ENCODE measurements at places on chromosomes 11 and 22.

GRCh38 chr22:37461961-37462360, 24.2 kb downstream of the MFNG start:
- DNase-seq, result no peak

DNA sequence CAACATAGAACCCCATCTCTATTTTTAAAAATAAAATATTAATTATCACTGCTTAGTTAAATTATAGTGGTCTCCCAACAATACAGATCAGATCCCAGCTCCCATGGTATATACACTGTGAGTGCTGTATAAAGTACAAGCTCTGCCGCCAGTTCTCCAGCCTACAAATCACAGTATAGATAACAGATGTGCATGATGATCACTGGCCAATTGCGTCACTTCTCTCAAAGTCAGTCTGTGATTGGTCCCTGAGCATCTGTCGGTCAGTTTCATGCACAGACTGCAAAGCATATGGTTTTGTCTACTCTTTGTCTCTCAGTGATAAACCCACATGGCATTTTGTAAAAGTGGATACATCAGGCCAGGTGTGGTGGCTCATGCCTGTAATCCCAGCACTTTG, 15.7 kb downstream of the PPARA start:
- DNase-seq, result no peak

DNA sequence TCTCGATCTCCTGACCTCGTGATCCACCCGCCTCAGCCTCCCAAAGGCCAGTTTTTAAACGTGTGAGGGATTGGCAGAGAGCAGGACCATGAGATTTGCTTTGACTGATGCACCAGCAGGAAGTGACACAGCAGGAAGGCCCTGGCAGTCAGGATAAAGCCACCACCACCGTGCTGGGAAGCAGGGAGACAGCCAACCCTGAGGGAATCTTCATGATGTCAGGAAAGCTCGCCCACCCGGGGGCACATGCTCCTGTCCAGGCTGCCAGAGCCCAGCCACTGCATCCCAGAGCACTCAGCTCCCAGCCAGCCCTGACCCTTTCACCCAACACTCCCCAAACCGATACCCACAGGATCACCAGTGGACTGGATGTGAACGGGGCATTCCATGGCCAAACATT, 6.1 kb downstream of the TUBGCP6 start:
- no peak for DNase-seq

GRCh38 chr11:68008381-68009337, 1.5 kb upstream of the ALDH3B1 start:
- no peak for DNase-seq

DNA sequence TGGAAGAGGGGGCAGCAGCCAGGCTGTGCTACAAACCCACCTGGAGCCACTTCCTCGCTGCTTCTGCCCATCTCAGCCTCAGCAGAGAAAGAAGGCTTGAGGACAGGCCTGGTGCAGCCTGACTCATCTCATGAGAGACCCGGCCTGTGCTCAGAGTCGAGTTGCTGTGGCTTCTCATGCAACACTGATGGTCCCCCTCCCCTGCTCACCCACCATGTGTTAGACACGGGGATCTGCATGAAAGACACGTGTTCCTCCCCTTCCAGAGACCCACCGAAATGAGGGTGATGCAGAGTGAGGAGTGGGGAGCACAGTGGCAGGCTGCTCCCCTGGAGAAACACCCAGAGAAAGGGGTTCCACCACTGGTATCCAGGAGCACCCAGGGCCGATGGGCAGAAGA, 15.0 kb downstream of the RTN4R start:
- no peak for DNase-seq

DNA sequence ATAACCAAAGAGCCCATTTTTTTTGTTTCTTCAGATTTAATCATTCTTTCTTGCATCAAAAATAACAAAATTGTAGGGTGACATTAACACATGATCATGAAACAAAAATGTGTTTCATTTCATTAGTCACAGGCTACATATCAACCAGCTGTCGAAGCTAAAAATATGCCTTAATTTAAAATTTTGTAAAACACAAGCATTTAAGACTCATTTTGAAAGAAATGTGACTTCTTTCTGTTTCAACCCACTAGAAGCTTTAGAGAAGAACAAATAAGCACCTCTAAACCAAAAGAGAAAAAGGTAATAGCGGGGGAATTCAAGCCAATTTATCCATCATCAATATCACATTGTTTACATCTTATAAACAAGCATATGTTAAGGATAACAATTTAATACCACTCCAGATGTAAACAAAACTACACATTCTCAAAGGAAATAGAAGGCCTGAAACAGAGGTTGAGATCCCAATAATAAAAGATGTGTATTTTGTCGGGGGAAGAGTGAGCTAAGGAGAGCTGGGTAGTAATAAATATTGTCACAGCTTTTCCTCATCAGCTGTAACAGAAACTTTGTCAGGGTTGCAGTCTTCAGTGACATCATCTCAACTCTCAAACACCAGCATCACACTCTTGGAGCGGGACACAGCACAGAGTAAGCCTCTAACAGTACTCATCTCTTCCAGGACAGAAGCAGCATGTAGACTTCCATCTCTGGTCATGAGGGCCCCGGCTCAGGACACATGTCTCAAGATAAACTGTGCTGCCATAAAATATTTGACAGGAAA, 42.0 kb downstream of the ALG9 start:
- no peak for DNase-seq

DNA sequence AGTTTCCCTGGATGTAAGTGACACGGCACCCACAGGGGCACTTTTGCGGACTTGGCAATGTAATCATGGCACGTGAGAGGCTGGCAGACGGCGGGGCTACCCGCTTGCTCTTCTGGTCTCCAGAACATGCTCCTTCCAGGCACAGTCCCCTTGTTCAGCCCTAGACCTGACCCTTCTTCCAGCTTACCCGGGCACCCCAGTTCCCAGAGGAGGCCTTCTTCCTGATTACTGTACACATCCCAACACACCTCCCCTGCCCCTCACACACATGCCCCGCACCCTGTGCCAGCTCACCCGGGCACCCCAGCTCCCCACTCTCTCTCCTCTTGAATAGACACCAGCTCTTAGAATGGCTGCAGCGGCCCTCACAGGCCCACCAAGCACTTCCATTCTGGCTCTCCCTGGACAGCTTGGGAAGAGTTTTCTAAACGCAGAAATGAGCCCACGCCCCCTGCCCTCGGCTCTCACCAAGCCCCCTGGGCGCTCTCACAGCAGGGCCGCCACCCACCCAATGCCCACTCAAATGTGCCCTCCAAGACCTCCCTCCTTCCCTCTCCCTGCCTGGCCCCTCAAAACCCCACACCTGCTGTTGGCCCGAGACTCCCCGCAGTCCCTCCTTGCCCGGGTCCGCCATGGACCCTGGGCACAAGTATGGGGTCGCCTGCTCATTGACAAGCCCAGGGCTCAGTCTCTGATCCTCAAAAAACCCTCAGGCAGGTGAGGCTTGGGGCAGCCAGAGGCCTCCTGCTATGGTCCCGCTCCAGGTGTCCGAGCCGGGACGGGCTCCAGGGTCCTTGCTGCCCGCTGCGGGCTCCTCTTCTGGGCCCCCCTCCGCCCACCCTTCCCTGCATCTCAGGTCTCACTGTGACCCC, 88.5 kb downstream of the WNT7B start:
- no peak for DNase-seq

GRCh38 chr11:45410391-45411227, 124.5 kb upstream of the SYT13 start:
- DNase-seq, result no peak

DNA sequence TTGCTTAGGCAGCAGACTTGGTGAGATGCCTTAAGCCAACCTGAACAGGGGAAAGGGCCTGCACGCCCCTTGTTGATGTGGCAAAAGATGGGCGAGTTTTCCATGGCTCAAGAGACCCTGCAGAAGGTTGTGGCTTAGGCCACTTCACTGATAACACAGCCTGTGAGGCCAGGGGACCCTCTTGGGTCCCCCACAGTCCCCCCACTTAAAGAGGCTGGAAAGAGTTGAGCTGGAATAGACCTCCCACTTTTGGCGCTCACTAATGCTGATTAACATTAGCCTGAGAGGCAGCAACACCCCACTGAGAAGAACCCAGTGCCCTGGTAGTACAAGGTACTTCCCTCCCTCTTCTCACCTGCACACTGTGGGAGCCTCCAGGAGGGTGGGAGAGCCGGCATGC, 107.5 kb downstream of the TRIM29 start:
- no peak for DNase-seq

- no peak for DNase-seq
These were observed 34.2 kb downstream of the LRRC10B start for GRCh38 chr11:61542705-61543104.

DNA sequence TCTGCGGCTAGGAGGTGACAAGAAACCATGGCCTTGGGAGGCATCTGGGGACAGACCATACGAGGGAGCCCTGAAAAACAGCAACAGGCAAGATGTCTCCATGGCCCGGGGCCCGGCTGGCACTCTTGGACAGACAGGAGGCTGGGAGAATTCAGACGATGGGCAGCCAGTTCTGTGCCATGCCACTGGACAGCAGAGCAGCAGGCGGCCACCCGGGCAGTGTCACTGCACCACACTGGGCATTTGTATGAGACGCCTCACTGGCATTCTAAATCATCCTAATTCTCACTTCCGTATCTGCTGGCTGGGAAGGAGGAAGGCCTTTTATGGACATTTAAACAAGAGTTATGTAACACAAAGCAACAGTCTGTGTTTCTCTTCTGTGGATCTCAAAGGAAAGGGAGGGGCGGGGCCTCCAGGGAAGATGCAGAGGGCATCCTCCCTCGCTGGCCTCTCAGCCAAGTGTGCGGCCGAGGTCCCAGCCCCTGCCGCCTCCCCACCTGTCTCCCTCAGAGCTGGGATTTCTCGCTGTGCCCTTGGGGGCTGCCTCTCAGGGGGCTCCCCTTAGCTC, 350.3 kb downstream of the SHANK2 start:
- DNase-seq, result no peak

DNA sequence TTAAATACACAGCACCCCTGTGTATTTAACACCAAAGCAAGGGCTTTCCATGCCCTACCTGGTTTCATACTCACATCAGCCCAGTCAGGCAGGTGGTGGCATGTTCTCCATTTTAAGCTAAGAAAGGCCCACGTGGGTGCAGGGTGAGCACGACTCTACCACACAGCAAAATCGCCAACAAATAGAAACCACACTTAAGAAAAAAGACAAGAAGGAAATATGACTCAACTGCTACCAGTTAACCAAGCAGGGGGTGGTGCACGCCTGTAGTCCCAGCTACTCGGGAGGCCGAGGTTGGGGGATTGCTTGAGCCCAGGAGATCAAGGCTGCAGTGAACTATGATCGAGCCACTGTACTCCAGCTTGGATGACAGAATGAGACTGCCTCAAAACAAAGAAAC, 35.2 kb upstream of the TFIP11 start:
- no peak for DNase-seq

DNA sequence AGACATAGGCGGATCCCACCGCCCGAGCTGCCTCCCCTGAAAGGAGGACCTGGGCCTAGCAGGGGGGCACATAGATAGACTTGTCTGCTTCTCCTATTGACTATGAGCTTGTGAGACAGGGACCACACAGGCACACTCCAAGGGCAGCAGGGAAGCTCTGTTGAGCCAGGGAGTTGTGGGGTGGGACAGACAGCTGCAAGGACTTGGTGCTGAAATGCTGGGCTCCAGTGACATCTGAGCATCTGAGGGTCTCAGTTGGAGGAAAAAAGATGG, 53.4 kb upstream of the ANO1 start:
- no peak for DNase-seq

DNA sequence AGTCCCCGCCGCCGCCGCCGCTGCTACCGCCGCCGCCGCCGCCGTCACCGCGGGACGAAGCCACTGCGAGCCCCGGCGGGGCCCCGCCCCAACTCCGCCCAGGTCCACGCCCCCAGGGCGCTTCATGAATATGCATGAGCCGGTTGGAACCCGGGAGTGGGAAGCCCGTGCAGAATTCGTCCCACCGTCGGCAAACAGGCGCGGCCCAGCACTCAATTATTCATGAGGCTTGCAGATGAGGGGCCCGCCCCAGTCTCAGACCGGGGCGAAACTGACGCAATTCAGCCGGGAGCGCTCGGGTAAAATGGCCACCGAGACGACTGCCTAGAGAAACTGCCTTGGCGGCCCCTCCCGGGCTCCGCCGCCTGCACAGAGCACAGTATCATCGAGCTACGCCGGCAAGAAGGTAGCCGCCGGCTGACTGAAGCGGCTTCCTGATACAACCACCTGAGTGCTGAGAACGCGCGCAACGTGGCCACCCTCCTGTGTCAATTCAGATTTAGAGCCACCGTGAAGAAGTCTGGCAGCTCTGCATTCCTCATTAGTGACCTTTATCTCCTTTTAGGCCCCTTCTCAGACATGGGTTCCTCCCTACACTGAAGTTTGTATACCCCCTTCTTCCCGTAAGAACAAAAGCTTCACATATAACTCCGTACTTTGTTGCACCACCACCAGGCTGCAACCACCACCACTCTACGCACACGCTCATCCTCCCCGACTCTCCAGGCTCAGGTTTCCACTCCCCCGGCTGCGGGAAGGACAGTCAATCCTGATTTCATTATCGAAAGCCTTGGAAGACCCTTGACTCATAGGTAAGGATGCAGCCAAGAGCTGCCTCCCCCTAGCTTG, at the start of gene TNKS1BP1:
TNKS1BP1 (minus strand) TSS at position 67 of the 849 bp plus-strand sequence. CDS start 3,067 bp downstream, outside the sequence.
- peak; percentile 89 for DNase-seq

- DNase-seq, result no peak
These were observed 29.3 kb downstream of the TUG1 start for GRCh38 chr22:30998329-30998728.

GRCh38 chr11:22703040-22703439, 36.6 kb downstream of the GAS2 start:
- DNase-seq, result peak; percentile 7

- peak; percentile 22 for DNase-seq
These were observed 52.9 kb upstream of the CARS1 start for GRCh38 chr11:3109921-3110706.

- DNase-seq, result no peak
These were observed 29.6 kb downstream of the ZBED4 start for GRCh38 chr22:49883294-49883640.

GRCh38 chr11:8596504-8597046, 2.5 kb upstream of the STK33 start:
- no peak for DNase-seq
